ENCODE measurements at places on chromosomes 6 and 20.
A peak's percentile ranks its signal among the peaks of the same experiment; 100 is the strongest.

- peak; percentile 25 for DNase-seq
These were observed 26.8 kb upstream of the CLIC5 start for GRCh38 chr6:46042355-46042999.

GRCh38 chr20:2625062-2625461 is 27.4 kb upstream of the NOP56 start:
- DNase-seq = no peak

GRCh38 chr6:103107985-103108384 is 1714.5 kb downstream of the GRIK2 start:
- DNase-seq = no peak

- DNase-seq = no peak
These were observed 597.9 kb downstream of the RNF144B start for GRCh38 chr6:18985061-18985460.

- DNase-seq = no peak
These were observed 37.4 kb downstream of the HIVEP2 start for GRCh38 chr6:142907544-142907943.

DNA sequence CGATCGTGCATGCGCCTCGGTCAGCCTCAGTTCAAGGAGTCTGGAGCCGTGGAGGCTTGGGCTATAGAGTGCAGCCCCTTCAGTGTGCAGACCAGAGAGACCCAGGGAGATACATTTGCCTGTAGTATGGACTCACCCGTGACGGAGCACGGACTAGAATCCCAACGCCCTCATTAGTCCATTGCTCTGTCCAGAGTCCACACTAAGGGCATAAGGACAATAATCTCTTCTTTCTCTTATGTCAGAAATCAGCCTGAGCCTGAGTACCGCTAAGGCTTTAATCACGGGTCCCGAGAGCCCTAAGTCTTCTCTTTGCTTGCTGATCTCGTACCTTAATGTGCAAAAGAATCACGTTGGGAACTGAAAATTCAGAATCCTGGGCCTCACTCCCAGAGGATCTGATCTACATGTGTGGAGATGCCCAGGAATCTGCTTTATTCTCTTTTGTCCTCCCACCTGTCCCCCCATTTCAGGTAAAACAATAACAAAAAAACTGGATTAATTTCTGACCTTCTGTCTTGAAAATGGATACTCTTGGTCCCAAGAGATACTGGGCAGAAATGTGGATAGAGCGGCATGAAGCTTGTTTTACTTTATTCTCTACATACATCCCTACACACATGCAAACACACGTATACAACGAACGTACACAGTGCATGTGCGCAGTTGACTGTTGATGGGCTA is 671 bp downstream of the BPHL start:
- peak; percentile 62 for DNase-seq

GRCh38 chr6:101700655-101701054 is 307.1 kb downstream of the GRIK2 start:
- DNase-seq = no peak

Data from AG08396 (cell line).